T-helper 2 cell treated with Interferon-gamma antibody and Interleukin-4, amounts not matched to agents 5 μg/mL and 100 μg/mL, for 36 hours (primary cell): ENCODE measurements at places on chromosomes 13 and 19.

GRCh38 chr19:43329989-43330388 lies 23.5 kb upstream of the CD177 start:
- DNase-seq = no peak

DNA sequence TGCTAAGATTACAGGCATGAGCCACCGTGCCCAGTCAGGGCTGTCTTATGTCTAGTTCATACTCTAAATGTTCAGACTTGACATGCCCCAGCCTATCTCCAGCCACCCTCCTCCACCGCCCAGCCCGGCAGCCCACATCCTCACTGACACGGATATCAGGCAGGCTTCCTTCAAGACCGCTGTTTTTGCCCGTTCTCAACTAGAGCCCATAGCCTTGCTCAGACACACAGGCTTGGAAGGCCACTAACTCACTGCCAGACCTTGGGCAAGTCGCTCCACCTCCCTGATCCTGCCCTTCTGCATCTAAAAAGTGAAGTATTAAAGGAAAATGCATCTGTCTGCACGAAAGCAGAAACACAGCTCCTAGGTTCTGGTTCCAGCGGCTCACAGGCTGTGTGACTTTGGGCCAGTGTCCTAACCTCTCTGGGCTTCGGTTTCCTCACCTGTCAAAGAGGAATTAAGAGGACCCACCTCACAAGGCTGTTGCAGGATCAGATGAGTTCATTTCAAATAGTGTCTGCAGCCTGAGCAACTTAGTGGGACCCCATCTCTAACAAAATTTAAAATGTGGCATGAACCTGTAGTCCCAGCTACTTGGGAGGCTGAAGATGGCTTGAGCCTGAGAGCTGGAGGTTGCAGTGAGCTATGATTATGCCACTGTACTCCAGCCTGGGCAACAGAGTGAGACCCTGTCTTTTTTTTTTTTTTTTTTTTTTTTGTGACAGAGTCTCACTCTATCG lies 14.5 kb upstream of the CERS4 start:
- DNase-seq = peak; percentile 41

- no peak for DNase-seq
Observed at GRCh38 chr19:46533078-46533620, 37.5 kb upstream of the PNMA8B start.

DNA sequence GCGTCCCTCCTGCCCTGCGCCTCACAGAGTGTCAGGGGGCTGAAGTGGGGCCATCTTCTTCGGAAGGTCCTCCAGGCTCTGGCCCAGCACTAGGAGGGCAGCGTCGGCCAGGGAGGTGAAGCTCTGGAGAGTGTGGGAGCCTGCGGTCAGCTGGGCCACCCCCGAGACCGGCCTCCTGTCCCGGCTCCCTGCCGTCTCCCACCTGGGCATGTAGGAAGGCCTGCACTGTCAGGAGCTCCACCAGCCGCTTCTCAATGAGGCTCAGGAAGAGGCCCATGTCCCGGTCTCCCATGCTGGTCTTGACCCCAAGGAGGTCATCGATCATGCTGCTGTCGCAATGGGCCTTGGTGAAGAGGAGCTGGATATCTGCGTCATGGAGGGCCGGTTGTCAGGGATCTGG lies 27.4 kb upstream of the EMP3 start:
- no peak for DNase-seq

GRCh38 chr13:29754473-29754806 lies 96.0 kb downstream of the UBL3 start:
- peak; percentile 17 for DNase-seq

- no peak for DNase-seq
Observed at GRCh38 chr19:31070146-31071065, 278.8 kb downstream of the TSHZ3 start.

- DNase-seq = peak; percentile 33
Observed at GRCh38 chr19:31349160-31349881, at the start of gene TSHZ3. TSHZ3 (minus strand) TSS chr19:31349436; CDS start chr19:31349219, 217 bp downstream.

DNA sequence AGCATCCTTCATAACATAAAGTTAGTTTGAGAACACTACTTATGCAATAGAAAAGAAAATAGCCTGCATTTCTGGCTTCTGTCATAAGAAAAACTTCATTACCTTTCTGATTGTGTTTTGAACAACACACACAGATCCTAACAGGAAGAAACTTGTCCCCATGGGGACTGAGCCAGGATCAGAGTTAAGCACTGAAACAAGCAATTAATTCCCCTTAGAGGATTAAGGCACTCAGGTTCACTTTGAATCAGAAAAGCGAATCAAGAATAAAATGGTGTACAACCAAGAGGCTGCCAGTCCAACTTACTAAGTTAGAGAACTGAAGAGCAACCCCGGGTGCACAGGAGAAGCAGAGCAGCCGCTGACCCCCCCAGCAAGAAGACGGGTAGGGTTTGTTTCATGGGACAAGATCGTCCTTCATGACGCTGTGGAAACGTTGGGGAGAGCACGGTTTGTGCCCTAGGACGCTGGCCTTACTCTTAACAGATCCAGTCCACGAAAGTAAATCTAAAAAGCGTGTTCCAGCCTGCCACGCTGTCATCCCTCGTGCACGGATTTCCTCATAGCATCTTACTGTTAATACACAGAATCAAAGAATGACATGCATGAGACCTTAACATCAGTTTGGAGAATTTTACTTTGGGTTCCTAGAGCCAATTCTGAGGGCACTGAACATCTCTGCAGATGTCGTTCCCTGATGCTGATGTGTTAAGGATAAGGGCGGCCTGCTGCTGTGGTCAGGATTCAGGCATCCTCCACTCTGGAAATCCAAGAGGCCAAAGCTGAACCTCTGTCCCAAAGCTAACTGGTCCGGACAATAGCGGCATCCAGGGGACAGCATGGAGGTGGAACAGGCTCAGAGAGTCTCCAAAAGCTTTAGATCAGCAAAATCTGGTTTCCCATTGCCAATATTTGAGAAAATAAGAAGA lies 46.4 kb downstream of the GGACT start:
- no peak for DNase-seq

- DNase-seq = no peak
Observed at GRCh38 chr13:31331068-31331467, 131.3 kb downstream of the B3GLCT start.

GRCh38 chr13:77084755-77085154 lies 57.8 kb upstream of the FBXL3 start:
- no peak for DNase-seq

DNA sequence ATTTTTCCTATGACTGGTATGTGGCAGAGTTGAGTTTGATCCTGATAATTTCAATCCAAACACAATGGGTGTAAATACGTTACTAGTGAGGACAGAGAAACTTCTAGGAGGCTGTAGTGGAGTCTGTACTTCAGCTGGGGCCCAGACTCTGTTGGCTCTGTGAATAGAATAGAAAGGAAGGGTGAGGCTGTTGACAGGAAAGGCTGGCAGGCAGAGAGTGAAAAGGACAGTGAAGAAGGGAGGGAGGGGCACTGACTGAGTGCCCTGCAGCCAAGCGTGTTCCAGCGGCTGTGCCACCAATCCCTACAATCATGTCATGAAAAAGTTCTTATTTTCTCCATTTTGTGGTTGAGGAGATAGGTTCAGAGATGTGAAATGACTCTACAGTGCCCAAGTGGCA lies 80.5 kb downstream of the MBNL2 start:
- DNase-seq = no peak

- no peak for DNase-seq
Observed at GRCh38 chr13:74272826-74273225, 138.6 kb upstream of the KLF12 start.

GRCh38 chr13:93244141-93244917 lies 17.7 kb downstream of the GPC6 start:
- DNase-seq = no peak

DNA sequence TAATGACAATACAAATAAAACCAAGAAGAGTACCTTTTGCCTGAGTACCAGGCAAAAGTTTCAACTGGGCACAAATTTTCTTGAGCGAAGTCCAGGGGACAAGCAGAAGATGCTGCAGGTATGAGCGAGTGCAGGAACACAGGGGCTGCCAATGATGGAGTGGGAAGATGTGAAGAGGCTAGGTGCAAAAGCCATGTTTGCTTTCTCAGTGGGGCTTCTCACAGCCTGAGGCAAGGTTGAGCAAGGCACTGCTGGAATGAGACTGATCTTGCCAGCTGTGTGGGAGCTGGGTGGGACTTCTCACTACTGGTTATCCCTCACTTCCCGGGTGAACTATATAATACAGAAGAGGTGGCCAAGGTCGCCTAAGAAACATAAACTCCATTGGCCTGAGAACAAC lies 1200.7 kb downstream of the SLITRK1 start:
- DNase-seq = no peak

GRCh38 chr19:45446295-45446694 lies 21.5 kb upstream of the FOSB start:
- no peak for DNase-seq

DNA sequence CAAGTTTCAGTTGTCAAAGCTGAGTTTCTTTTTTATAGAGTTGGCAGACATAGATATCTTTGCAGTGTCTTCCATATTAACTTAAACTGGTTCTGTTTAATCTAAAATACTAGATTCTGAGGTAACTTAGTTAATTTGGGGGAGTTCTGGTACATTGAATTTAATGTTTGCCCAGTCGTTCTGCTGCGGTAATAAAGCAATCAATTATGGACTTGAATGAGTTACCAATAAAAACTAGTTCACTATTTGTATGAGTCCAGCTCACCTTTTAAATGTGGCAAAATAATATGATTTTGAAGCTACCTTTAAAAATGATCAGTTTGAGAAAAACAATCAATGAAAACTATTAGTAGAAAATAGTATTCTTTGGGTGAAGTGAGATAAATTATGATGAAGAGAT lies 90.2 kb downstream of the LMO7 start:
- DNase-seq = no peak

DNA sequence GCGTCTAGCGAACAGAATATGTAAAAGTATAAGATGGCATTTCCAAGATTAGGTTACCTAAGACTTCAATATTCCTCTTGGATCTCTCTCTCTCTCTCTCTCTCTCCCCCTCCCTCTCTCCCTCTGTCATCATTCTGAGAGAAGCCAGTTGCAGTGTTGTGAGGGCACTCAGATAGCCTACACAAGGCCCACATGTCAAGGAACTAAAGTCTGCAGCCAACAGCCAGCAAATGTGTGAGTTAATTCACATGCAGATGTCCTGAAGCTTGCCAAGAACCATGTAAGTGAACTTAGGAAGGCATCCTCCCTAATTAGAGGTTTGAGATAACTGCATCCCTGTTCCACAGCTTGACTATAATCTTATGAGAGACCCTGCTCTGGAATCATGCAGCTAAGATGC lies 822.9 kb upstream of the PRR20A start:
- DNase-seq = no peak

GRCh38 chr13:74922963-74923362 lies 559.0 kb downstream of the TBC1D4 start:
- DNase-seq = no peak

DNA sequence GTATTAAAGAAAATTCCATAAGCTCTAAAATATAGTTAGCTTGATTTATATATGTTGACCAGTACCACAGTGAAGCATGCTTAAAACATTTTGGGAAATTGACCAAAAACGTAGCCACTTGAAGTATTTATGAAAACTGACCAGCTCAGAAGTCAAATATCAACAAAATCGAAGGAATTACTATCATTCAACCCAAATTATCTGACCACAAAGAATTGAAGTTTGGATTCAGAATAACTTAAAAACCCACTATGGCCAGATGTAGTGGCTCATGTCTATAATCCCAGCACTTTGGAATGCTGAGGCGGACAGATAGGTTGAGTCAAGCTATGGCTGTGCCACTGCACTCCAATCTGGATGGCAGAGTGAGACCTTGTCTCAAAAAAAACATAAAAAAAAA lies 31.9 kb downstream of the GPALPP1 start:
- no peak for DNase-seq

- DNase-seq = no peak
Observed at GRCh38 chr19:48798937-48799336, 11.9 kb downstream of the BCAT2 start.

GRCh38 chr13:26253262-26253786 lies 605 bp upstream of the CDK8 start:
- no peak for DNase-seq

DNA sequence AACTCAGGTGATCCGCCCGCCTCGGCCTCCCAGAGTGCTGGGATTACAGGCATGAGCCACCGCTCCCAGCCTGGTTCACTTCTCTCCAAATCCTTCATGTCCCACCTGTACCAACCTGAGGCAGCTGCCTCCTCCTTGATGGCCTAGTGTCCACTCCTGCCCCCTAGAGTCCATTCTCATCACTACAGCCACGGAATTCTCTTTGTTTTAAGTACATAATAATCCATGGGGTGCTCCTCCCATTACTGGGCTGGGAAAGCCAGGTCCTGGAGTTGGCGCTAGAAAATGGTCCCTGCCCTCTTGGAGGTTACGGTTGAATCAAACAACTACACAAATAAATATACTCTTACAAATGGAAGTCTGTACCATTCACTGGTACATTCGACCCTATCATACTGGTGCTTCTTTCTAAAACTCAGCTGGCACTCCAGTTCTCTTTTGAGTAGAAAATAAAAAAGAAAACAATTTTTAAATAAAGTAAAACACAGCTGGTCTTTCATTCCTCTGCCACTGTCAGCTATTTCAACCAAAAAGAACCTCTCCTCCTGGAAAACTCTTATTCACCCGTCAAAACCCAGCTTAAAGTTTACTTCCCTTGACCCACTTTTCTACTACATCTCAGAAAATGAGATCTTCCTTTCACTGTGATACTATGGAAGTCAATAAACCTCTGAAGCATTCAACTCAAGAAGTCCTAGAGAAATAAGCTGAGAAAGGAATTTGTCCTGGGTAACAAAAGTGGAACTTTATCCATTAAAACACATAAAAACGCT lies 22.4 kb upstream of the ARHGEF18 start:
- no peak for DNase-seq

DNA sequence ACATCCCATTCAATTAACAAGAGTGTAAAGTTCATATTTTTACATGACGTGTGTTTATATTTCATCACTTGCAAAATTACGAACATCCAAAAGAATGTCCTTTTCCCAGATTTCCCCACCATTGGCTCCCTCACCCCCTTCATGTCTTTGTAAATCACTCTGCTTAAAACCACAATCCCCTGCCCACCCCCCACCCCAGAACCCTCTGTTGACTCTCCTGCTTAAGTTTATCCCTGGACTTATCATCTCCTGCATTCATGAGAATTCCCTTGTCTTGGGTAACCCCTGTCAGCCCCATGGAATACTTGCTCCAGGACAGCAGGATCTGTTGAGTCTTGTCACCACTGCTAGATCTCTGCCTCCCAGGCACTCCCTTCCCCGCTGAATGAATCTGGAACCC lies 109.9 kb downstream of the COL4A1 start:
- DNase-seq = no peak

DNA sequence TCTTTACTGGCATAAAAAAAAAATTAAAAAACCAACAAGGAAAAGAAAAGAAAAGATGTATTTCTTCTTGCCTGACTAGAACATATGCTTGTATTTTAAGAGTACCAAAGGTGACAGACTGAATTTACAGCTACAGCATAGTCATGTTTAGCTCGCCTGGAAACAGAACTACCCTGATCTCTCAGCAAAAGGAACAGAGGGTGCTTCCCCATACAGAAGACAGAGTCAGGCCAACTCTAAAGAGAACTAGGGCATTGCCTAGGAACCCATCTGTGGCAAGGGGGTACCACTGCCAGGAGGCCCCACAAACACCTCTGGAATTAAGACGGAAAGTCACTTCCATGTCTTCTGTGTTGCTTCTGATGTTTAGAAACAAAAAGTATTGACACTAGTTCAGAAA lies 252.1 kb upstream of the STARD13 start:
- no peak for DNase-seq

GRCh38 chr13:112796190-112796915 lies 106.5 kb downstream of the ATP11A start:
- no peak for DNase-seq
